ENCODE measurements at places on chromosomes 2 and 18.
A peak's percentile ranks its signal among the peaks of the same experiment; 100 is the strongest.

GRCh38 chr2:181648478-181649155 is 8.3 kb downstream of the CERKL start:
- DNase-seq: no peak

GRCh38 chr2:187719510-187719909 is 165.3 kb upstream of the TFPI start:
- no peak for DNase-seq

DNA sequence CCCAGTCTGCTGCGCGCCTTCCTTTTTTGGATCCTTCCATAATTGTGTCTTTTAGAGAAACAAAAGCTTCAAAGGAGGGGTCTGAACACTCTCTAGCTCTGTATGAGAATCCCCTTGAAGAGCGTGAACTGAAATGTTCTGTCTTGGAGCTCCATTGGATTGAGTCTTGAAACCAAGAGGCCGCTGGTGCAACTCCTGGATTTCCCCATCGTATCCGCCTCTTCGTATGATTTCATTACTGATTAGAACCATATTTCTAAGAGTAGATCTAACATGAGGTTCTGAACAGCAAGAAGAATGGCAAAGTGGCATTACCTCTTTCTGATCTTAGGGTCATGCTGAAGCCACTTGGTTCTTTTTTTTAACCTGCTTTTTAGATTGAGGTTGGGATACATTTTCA is 31.4 kb upstream of the NRP2 start:
- DNase-seq: no peak

DNA sequence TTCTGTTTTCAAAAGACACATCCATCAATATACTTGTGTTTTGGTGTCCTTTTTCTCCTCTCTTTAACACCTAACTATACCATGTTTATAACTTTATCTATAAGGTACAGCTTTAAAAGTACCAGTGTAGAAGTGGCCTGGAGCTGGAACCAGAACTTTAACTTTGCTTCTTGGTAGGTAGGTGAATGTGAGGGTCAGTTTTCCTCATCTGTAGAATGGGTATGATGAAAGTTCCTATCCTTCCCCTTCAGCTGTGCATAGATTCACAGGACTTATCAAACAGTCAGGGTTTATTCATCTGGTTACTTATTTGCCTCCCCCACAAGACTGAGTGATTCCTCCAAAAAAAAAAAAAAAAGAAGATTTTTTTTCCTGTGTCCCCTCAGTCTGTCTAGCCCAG is 12.7 kb downstream of the KCTD1 start:
- DNase-seq: no peak

- DNase-seq: no peak
Observed at GRCh38 chr18:5439986-5440696, 103.7 kb downstream of the EPB41L3 start.

DNA sequence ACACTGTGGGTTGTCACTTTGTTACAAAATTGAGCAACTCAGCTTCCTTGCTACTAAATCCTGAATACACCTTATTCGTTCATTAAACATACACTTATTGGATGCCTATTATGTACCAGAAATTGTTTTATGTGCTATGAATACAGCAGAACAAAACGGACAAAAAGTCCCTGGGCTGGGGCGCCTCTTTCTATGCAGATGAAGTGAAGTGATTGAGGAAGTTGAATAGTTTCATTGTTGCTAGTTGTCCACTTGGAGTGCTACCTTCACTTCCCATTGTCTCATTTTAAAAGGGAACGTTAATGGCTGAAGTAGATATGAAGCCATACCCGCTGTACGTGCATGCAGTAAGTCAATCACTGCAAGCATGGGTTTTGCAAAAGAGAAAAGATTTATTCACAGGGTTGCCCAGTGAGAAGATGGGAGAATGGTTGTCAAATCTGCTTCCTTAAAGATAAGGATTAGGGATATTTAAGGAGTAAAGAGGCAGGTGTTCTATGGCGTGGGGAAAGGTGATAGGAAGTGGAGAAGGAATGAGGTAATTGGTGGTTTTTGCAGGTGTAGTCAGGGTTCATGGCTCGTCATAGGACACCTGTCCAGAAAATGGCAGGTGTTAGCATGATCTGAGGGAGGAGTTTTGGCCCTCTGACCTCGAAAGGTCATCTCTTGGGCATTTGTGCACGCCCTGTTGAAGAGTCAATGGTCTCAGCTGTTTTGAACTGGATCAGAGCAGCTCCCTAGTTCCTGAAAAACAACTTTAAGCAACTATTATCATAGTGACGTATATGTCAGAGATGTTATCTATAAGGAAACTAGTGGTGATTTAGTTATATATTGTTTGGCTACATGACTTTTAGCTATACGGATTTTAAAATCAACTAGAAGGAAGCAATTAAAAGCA is 23.5 kb downstream of the TRPM8 start:
- no peak for DNase-seq

- DNase-seq: peak; percentile 18
Observed at GRCh38 chr2:241867776-241868420, 1.6 kb upstream of the RTP5 start.

GRCh38 chr18:54878659-54879358 is 50.5 kb downstream of the RAB27B start:
- no peak for DNase-seq

DNA sequence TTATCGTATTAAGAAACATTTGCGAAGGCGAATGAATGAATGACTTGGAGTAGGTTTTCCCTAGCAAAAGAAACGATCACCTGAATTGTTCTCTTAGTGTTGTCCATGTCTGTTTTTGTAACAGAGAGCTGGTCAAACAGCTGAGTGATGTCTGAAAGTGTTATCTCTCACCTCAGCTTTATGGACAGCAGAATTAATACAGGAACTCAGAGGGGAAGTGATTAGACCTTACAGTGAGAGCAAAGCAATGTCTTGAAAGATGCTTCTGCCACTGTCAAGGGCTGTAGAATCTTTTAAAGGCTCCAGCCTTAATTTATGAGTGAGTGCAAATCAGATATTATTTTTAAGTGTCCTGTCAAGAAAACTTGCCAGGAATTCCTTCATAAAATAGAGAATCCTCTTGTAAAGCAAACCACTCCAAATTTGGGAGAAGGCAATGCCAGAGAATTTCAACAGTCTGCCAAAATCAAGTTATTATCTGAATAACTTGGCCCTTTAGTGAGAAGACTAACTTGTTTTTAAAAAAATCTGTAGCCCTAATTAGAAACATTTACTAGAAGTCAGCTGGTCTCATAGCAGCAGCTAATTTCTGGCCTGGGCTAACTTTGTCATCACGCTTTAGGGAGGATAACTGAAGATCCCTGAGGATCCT is 60.7 kb downstream of the CDC42EP3 start:
- DNase-seq: no peak

- no peak for DNase-seq
Observed at GRCh38 chr18:22563164-22563583, 145.5 kb upstream of the CTAGE1 start.

DNA sequence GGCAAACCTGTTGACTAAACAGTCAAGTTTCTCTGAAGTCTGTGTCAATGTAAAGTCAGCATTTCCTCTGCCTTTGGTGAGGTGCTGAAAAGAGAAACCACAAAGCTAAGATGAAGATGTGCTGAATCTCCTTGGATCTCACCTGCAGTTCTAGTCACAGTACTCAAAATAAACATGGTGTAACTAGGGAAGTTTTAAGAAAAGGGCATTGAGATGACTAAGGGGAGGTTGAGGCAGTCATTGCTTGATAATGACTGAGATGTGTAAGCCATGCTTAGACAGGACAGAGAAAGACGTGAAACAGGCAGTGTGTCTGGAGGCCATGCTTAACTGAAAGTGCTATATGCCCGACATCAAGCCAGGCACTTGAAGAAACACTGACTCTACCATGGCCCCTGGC is 1010.0 kb upstream of the CELF4 start:
- no peak for DNase-seq

- DNase-seq: no peak
Observed at GRCh38 chr2:43592443-43592842, 3.4 kb downstream of the THADA start.

GRCh38 chr2:14628901-14629300 is 3.6 kb upstream of the LRATD1 start:
- no peak for DNase-seq

DNA sequence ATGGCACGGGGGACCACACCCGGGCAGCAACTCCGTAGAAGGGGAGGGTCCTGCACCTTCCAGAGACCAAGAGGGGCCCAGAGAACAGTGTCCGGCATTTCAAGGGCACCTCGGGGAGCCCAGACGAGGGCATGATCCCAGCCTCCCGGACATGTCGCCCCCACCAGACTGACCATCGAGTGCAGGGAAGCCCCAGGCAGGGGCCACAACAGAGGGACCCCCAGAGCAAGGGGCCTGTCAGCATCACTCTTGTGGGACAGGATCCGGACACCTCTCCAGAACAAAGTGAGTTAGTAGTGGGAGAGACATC is 50.4 kb upstream of the CTDP1 start:
- no peak for DNase-seq

- DNase-seq: no peak
Observed at GRCh38 chr18:70019136-70019535, 71.5 kb upstream of the CD226 start.

DNA sequence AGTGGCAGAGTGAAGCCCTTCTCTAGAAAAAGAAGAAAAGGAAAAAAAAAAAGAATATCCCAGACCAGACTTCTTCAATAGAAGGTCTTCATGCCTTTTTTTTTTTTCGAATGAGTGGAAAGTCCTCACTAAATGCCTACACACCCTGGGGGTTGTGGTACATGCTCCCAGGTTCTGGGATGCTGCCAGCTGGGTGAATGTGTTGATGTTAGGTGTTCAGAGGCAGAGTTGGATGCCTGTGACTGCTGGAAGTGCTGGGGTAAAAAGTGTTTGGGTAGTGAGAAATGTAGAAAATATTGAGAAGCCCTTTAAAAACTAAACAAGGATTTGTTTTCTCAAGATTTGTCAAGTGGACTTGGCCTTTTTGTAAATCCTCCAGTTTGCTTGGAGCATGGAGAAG is 318.6 kb downstream of the SLC4A3 start:
- no peak for DNase-seq

- no peak for DNase-seq
Observed at GRCh38 chr2:216695401-216695821, at the start of gene IGFBP5. Gene IGFBP5, minus strand, starts transcription at chr2:216695549. Its CDS starts 774 bp downstream, at chr2:216694775.
